ENCODE measurements at places on chromosomes 7 and 10. TPM values are rescaled to one million over a fixed set of nuclear protein-coding genes. Genes with fewer than 3 reads are reported as not detected.

DNA sequence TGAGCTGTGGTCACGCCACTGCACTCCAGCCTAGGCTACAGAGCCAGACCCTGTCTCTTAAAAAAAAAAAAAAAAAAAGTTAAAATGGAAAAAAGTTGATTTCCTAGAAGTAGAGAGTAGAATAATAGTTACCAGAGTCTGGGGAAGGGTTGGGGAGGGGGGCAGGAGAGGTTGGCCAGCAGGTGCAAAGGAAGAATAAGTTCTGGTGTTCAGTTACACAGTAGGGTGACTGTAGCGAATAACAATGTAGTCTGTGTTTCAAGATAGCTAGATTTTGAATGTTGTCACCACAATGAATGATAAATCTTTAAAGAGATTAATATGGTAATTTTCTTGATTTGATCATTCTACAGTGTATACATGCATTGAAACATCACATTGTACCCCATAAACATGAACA, 142.9 kb downstream of the NRF1 start:
- H3K4me1 ChIP-seq: no peaks in the 10 kb centered on the region
- no peak overlapping the region for H3K27ac ChIP-seq
- no peak for DNase-seq
- H3K36me3 ChIP-seq: peaks cover 5% of the 10 kb centered on the region
- H3K27me3 ChIP-seq: no peaks in the 10 kb centered on the region

DNA sequence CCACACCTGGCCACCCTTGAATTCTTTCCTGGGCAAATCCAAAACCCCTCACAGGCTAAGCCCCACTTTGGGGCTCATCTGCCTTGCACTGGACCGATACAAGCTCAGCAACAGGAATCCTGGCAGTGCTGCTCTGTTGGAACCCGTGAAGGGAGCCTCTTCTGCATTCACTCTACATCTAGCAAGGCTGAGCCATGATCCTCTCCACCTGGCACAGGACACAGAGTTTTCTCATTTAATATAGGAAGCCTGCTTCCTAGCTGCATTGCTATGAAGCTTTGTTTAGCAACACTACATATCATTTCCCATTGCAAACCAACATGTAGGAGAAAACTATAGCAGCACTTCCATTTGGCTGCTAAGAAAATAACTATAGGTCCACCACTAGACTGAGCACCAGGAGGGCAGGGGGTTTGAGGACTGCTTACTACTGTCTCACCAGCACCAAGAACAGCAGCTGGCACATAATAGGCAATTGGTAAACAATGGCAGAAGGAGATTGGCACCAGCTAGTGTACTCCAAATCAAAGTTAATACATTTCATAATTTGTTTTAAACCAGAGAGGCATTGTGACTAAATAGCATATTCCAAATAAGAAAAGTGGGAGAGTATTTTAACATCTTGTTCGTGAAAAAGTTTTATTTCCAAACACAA, 56.1 kb downstream of the CPVL start:
- no peaks in the 10 kb centered on the region for H3K36me3 ChIP-seq
- no peak overlapping the region for H3K4me3 ChIP-seq
- H3K27me3 ChIP-seq: peaks cover 6% of the 10 kb centered on the region
- no peaks in the 10 kb centered on the region for H3K4me1 ChIP-seq
- no peak overlapping the region for H3K27ac ChIP-seq

GRCh38 chr10:78442836-78443550, 409.3 kb downstream of the RPS24 start:
- H3K36me3 ChIP-seq: no peaks in the 10 kb centered on the region
- H3K4me1 ChIP-seq: peaks cover 12% of the 10 kb centered on the region
- DNase-seq: no peak
- no peaks in the 10 kb centered on the region for H3K27me3 ChIP-seq
- no peak overlapping the region for H3K4me3 ChIP-seq

DNA sequence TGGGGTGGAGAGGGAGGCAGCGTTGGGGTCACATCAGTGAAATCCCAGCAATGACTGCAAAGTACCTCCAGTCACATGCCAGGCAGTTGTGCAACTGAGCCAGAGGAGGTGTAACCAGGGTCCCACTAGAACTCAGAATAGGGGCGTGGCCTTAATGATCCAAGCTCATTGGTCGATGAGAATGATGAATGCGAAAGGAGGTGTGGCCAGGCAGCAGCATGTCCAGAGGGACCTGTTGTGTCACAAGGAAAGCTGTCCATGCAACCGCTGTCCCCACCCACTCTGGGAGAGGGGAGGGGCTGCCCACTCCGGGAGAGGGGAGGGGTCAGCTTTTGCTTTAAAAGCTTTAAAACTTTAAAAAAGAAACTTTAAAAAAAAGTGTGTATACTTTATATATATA, 25.3 kb upstream of the MTPAP start:
- H3K27ac ChIP-seq: no peak overlapping the region
- H3K27me3 ChIP-seq: peaks cover 10% of the 10 kb centered on the region
- DNase-seq: no peak
- H3K36me3 ChIP-seq: no peaks in the 10 kb centered on the region
- no peaks in the 10 kb centered on the region for H3K4me1 ChIP-seq

DNA sequence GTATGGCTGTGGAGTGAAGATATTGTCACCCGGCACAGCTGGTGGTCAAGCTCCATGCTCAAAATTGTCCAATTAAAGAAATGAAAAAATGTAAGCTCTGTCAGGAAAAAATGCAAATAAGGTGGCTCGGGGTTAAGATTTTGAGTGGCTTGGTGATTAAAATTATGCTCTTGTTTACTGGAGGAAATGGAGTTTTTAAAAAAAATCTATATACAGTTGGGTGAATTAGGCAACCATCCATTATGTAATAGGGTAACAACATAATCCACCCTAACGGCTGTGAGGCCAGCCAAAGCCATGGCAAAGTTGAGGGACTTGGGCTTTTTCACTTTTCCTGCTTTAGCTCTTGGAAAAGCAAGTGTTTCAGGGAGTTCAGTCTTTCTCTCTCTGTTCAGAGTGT, 260.8 kb upstream of the HABP2 start:
- peaks cover 8% of the 10 kb centered on the region for H3K27me3 ChIP-seq
- H3K27ac ChIP-seq: no peak overlapping the region
- no peak for DNase-seq
- H3K4me1 ChIP-seq: no peaks in the 10 kb centered on the region
- H3K4me3 ChIP-seq: no peak overlapping the region

RSBN1L gene
- 21.4 TPM for total RNA-seq

DNA sequence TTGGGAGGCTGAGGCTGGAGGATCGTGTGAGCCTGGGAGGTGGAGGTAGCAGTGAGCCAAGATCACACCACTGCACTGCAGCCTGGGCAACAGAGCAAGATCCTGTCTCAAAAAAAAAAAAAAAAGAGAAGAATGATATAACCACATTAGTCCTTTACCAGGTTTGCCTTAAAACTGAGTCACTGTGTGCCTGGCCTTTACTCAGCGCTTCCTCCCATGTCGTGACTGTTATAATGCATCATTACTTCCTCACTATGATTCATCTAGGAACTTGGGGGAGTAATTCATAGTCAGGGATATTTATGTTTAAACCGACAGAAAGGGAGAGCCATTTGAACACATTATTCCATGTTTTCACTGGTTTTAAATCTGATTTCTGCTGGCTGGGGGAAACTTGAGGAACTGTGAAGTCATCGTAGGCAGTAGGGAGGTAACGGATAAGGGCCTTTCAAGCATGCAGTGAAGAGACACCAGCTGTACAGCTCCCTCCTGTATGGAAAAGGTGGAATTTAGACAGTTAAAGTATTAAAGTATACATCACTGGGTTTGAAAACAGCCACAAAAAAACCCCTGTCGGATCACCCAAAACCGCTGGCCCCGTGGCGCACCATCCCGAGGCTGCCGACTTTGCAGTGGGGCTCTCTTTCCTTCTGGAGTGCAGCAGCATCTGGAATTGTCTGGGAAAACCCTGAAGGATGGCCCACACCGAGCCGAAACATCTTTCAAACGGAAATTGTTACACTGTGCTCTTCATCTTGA, 119.8 kb downstream of the NKX6-2 start:
- DNase-seq: peak; percentile 99
- peak overlapping the region; percentile 9 for H3K4me3 ChIP-seq
- no peaks in the 10 kb centered on the region for H3K27me3 ChIP-seq
- H3K27ac ChIP-seq: peak overlapping the region; percentile 94

DNA sequence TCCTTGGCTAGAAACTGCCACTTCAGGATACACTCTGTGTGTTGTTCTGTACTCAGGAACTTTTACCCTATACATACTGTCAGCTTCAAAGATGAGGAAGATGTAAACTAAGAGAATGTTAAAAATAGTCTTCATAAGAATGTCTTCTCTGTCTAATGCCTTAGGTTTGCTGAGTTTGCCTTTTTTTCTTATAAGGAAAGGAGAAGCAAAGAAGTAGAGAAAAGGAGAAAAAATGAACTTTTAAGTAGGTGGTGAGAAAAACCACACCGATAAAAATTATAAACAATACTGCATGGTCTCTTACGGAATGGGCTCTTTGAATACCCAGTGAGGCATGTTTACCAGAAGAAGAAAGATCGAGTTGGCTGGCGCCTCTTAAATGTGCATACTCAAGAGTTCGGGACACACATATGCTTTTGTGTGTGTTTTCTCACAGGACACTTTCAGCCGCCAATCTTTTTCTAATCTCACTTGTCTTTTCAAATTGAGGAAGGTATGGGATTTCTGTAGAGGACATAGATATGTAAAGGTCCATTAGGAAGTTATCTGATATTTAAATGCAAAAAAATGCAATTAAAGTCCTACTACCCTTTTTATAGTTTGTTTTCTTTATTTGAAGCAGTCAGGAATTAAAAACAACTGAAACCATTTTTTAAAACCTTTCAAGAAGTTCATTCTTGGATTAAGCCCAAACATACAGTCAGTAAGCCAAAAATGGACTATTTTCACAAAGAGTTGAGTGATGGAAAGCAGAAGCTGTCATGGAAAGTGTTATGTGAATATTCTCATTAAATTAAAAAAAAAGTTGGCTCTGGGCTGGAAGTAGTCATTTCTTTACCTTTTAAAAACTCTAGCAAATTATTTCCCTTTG, 100.6 kb upstream of the MDFIC start:
- H3K27ac ChIP-seq: no peak overlapping the region
- H3K4me1 ChIP-seq: peaks cover 25% of the 10 kb centered on the region
- H3K36me3 ChIP-seq: no peaks in the 10 kb centered on the region
- DNase-seq: peak; percentile 3
- H3K27me3 ChIP-seq: no peaks in the 10 kb centered on the region

THSD7A gene
- under 0.01 TPM for total RNA-seq

GRCh38 chr7:14886533-14886932, 16.0 kb downstream of the DGKB start:
- no peak overlapping the region for H3K27ac ChIP-seq
- no peaks in the 10 kb centered on the region for H3K36me3 ChIP-seq
- H3K4me3 ChIP-seq: no peak overlapping the region
- no peaks in the 10 kb centered on the region for H3K4me1 ChIP-seq
- no peak for DNase-seq
- H3K27me3 ChIP-seq: no peaks in the 10 kb centered on the region

NUTM2E gene
- total RNA-seq: not detected

DNA sequence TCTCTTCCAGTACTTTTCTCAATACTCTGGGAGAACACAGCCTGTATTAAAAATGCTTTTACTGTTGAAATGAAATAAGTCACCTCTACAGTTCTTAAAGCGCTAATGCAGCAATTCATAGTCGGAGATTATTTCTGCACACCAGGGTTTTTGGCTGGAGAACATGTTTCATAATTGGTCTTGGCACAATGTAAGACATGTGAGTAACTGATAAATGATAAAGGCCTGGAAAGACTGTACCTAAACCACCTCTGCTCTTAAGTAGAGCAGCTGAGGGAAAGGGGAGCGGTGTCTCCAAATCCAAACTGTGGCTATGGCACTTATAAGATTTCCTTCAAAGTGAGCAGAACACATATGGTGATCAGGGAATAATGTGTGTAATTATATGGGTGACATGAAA, 390.3 kb upstream of the MBL2 start:
- no peaks in the 10 kb centered on the region for H3K36me3 ChIP-seq
- H3K27ac ChIP-seq: no peak overlapping the region
- no peaks in the 10 kb centered on the region for H3K4me1 ChIP-seq
- H3K27me3 ChIP-seq: no peaks in the 10 kb centered on the region
- DNase-seq: no peak

GRCh38 chr7:55573234-55573900, 1.1 kb upstream of the VOPP1 start:
- H3K27me3 ChIP-seq: no peaks in the 10 kb centered on the region
- peak overlapping the region; percentile 81 for H3K4me3 ChIP-seq
- peaks cover 30% of the 10 kb centered on the region for H3K4me1 ChIP-seq
- H3K27ac ChIP-seq: peak overlapping the region; percentile 67

DNA sequence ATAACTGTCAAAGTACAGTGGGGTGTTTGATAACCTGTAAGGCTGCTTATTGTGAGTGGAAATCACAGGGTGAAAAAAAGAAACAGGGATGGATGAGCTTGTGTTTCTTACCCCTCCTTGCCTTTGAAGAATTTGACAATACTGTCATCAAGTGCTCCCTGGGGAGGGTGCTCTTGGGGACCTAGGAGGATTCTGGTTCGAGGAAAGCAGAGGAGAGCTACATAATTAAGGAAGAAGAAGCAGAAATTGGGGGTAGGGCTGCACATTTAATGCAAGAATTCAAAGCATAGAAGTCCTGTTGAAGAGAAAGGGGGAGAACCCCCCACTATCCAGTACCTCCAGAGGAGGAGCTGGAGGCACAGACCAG, 208.1 kb upstream of the PHYHIPL start:
- no peaks in the 10 kb centered on the region for H3K4me1 ChIP-seq
- H3K4me3 ChIP-seq: no peak overlapping the region
- no peaks in the 10 kb centered on the region for H3K36me3 ChIP-seq
- peaks cover 18% of the 10 kb centered on the region for H3K27me3 ChIP-seq

- no peaks in the 10 kb centered on the region for H3K36me3 ChIP-seq
- no peaks in the 10 kb centered on the region for H3K27me3 ChIP-seq
- no peak for DNase-seq
- no peak overlapping the region for H3K27ac ChIP-seq
- peaks cover 13% of the 10 kb centered on the region for H3K4me1 ChIP-seq
Measured at GRCh38 chr10:116083226-116083762, 189.7 kb downstream of the GFRA1 start.

DNA sequence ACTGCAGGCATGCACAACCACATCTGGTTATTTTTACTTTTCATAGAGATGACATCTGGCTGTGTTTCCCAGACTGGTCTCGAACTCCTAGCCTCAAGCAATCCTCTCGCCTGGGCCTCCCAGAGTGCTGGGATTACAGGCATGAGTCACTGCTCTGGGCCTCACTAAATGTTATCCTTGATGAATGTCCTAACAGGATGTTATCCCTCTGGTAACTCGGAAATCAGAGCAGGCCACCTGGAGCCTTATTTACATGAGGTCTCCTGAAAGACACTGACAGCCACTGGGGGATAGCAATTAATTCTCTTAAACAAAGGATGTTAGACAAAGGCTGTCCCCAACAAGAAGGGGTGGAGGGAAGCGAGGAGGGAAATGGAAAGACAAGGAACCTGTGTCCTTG, 4.5 kb upstream of the ZNF438 start:
- no peak for DNase-seq
- no peak overlapping the region for H3K27ac ChIP-seq
- peaks cover 22% of the 10 kb centered on the region for H3K4me1 ChIP-seq
- H3K4me3 ChIP-seq: no peak overlapping the region
- H3K27me3 ChIP-seq: no peaks in the 10 kb centered on the region
- H3K36me3 ChIP-seq: no peaks in the 10 kb centered on the region
